ENCODE measurements at places on chromosomes 5 and 9.

- DNase-seq: no peak
These were observed 171.7 kb downstream of the C9orf152 start for GRCh38 chr9:110036286-110036685.

DNA sequence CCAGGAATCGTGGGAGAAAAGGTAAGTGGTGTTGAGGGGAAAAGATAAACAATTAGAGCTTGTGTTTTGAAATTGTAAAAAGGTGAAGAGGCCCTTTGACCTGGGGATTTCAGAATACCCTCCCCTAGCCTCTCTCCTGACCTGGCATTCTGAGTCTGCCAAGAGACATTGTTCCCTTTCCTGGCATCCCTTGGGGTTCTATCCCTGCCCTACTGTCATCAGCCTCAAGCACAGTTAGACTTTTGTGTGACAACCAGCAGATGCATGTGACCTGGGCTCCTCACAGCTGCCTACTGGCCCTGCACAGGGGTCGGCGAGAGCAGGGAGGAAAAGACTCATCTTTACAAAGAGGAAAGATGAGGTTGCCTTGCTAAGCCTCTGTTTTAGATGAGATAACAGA lies 72.2 kb upstream of the ORM1 start:
- no peak for DNase-seq

GRCh38 chr5:159695741-159696294 lies 220.5 kb upstream of the ADRA1B start:
- no peak for DNase-seq

DNA sequence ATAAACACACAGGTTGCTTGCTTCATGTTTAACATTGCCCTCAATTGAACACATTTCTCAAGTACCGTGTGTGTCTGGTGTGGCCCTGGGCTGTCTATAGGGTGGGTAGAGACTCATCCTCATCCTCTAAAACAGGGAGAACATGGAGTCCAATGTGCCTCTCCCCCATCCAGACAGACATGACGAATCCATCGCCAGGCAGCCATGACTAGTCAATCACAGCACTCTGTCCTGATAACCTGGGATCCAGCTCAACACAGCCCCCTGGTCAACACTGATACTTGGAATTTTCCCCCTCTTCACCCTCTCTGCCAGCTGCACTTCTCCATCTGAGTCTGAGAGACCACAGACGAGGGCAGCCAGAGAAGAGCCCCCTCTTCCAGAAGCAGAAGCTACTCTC lies 10.7 kb upstream of the NTNG2 start:
- no peak for DNase-seq

DNA sequence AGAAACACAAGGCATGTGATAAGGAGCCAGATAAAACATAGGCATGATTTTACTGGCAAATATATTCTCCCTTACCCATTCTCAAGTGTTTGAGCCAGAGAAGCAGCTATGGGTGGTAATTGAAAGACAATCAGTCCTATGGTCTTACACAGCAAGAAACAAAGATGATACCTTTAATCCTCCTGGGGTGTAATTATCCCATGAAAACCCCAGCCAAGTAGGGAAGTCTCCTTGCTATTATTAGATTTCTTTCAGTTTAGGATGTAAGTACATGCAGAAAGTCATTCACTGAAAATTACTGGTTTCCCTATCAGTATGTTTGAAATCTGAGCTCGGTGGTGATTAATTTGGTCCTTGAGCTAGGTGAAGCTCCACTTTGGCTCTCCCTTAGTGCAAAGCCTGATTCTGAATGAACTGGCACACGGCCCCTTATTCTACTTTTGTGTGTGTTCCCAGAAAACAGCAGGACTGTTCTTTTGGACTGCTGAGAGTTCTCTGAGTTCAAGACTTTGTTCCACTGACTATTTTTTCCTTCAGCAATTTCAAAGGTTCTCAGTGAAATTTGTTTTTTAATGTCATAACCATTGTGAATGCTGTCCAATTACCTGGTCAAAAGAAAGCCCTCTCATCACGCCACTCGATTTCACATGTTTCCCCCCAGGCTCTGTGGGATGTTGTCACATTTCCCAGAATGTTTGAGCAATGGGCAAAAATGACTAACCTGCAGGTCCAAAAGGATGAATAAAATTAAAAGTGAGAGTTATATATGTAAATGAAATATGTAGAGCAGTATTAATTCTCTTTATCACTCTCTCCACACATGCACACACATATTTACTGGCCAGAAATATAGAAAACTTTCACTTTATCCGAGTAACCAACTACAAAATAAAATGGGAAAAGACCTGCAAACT lies 343.0 kb downstream of the RAB3C start:
- no peak for DNase-seq

GRCh38 chr5:16518606-16519005 lies 53.0 kb upstream of the ZNF622 start:
- no peak for DNase-seq

- no peak for DNase-seq
These were observed 211.0 kb downstream of the SNX18 start for GRCh38 chr5:54728588-54728915.

- no peak for DNase-seq
These were observed 484.0 kb downstream of the PRDM9 start for GRCh38 chr5:23991406-23991805.

GRCh38 chr5:40404613-40405012 lies 275.1 kb upstream of the PTGER4 start:
- no peak for DNase-seq

DNA sequence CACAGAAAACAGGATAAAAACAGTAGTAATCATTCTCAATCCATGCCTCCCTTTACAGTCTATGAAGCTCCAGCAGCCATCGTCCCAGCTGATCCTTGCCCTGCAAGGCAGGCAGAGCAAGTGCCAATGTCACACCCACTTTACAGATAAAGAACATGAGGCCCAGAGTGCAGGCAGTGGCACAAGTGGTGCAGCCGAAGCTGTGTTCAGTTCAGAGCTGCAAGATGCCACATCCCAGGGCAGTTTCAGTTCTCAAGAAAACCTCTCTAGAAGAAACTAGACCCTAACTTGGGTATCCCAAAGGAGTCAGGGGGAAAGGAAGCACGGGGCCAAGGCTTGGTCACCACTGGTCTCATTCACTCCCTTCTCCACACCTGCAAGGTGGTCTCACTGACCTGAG lies 34.6 kb upstream of the CPLX2 start:
- DNase-seq: no peak

DNA sequence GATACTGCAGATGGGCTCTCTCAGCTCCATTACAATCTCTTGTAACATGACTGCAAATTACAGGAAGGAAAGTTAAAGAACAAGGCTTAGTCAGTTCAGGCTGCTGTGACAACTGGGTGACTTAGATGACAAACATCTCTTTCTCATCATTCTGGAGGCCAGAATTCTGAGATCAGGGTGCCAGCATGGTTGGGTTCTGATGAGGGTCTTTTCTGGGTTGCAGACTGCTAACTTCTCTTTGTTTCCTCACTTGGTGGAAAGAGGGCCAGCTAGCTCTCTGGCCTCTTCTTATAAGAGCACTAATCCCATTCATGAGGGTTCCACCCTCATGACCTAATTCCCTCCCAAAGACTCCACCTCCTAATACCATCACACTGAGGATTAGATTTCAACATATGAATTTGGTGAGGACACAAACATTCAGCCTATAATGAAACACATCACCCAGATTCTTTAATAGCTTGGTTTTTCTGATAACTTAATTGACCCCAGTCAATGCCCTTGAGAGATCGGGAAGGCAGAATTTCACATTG lies 73.6 kb upstream of the MAMDC2 start:
- DNase-seq: no peak

DNA sequence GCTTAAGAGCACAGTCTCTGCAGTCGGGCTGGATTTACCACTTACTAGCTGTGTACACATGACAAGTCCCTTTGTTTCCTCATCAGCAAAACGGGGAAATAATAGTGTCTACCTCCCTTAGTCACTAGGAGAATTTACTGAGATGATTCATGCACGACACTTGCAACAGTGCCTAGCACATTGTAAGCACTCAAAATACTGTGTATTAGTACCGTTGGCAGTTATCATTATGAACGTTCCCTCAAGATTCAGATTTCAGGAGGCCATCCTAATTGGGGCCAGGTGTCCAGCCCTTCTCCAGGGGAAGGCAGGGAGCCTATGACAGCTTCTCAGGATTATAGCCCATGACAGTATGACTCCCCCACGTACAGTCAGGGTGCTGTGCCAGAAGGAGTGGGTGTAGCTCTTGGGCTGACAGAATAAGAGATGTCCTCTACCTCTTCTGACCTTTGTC lies 164.3 kb downstream of the DOCK2 start:
- no peak for DNase-seq

DNA sequence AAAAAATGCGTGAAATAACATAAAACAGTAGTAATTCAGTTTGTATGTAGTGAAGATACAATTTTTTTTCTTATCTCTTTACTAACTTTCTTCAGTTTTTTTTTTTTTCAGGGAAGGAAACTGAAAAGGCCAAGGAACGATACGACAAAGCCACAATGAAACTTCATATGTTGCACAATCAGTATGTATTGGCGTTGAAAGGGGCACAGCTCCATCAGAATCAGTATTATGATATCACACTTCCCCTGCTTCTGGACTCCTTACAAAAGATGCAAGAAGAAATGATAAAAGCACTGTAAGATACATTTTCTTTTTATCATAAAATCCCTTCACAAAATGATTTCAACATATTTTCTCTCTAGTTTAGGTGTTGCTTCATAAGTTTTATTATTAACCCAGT lies 120.0 kb downstream of the FER start:
- no peak for DNase-seq

DNA sequence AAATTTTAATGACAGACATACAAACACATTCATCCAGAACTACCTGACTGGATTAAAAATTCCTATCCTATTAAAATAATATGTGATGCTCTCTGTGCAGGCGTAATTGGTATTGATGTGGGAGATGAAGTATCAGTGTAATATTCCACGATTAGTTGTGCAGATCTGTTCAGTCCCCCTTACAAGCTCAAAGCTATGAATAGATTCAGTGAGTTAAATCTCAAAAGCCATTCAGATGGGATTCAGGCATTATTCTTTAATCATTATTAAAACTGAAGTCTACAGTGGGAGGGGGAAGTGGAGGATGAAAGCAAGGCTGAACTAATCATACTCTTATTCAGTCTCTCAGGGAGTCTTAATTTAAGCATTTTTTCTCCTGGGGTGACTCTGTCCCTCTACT lies 855.8 kb downstream of the EFNA5 start:
- no peak for DNase-seq

GRCh38 chr9:35696520-35697215 lies 6.9 kb upstream of the TPM2 start:
- peak; percentile 33 for DNase-seq

DNA sequence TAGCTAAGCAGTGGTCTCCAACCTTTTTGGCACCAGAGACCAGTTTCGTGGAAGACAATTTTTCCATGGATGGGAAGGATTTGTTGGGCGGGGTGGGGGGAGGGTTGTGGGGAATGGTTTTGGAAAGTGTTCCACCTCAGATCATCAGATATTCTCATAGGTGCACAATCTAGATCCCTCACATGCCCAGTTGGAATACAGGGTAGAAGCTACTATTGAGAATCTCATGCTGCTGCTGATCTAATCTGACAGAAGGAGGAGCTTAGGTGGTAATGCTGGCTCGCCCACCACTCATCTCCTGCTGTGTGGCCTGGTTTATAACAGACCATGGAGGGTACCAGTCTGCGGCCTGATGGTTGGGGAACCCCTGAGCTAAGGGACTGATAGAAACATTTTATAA lies 662.7 kb upstream of the RGMB start:
- DNase-seq: no peak

GRCh38 chr5:173495225-173495904 lies 121.1 kb downstream of the BOD1 start:
- DNase-seq: no peak

GRCh38 chr5:123873846-123874245 lies 361.9 kb downstream of the CSNK1G3 start:
- DNase-seq: no peak

GRCh38 chr5:148311484-148311883 lies 739 bp upstream of the SPINK7 start:
- no peak for DNase-seq

DNA sequence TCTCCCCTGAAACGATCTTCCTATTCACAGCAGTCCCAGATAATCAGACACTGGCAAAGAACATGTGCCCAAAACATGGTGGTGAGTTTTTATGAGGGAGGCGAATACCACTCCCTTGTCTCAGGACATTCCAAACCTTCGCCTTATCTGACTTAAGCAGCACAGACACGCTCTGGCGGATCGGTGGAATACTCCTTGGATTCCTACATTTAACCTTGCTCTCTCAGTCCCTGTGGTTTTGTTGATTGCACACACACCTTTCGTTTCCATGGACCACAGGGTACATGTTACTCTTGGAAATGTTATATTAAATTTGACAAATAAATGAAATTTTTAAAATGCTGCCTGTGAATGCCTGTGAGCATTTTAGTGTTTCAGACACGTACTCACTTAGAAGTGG lies 87.8 kb upstream of the CPEB4 start:
- DNase-seq: no peak

DNA sequence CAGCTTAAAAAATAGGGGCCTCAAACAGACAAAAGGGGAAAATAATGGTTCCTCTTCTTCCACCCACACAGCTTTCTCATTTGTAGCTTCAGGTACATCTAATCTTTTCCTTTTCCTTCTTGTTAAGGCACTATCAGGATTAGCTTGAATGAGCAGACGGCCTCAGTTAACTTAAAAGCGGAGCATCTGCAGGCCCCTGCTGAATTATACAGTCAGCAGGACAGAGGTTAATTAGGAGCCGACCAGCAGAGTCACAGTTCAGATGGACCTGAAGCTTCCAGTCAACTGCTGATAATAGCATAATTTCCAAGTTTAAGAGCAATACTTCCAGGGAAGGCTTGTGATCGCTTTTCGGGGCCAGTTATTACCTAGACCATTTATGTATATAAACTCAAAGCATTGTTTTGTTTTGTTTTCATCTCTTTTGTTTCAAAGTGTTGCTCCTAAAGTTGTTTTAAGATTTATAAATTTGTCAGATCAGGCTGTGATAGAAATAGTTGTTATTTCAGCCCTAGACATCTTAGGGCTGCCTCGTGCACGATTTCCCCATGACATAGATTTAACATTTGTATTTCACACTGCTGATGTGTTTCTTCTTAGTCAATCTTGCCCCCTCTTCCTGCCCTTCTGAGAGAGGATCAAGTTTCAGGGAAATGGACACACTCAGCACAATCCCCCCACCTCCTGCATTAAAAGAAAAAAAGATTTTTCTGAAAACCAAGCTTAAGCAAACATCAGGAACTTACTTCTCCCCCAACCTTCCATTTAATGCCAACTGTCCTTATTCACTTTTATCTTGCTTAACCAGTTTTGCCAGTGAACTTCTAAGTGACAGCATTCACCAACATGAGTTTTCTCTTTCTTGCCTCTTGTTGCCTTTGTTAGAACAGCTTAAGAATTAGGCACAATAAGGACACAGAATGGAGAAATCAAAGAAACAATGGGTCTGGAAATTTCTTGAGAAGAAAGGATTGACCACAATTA lies 449.8 kb downstream of the ARHGEF28 start:
- DNase-seq: no peak

DNA sequence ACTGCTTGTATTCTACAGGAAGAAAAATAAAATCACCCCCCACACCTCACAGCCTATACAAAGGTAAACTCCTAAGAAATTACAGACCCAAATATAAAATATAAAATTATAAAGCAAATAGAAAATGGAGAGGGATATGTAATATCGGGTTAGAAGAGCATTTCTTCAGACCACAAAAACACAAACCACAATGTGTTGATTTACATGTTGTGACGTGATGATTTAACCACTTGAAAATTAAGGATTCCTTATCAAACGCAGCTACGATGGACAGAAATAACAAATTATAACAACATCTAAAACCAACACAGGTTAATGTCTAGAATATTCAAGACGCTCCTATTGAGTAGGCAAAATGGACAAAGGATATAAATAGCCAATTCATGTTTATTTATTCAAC lies 26.3 kb downstream of the SSBP2 start:
- no peak for DNase-seq

- DNase-seq: no peak
These were observed 14.7 kb downstream of the MTMR12 start for GRCh38 chr5:32298059-32298415.
